ENCODE measurements at places on chromosomes 12 and 14. TPM values are rescaled to one million over a fixed set of nuclear protein-coding genes. Genes with fewer than 3 reads are reported as not detected.

DNA sequence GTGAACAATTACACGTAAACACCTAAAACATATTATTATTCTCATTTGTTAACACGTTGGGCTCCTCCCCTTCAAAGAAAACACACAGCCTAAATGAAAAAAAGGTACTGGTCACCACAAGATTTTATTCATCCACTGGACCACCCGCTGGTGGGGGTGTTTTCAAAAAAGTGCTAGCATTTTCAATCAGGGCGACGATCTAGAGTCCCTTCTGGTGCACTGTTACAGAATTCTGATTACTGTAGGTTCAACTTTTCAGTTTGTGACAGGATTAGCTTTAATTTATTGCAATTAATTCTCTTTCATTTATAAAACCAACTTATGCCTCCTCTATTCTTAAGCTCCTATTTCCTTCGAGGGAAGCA, 443 bp downstream of the MAGOHB start:
- DNase-seq, result no peak
- peak overlapping the region; percentile 89 for H3K27ac ChIP-seq
- H3K4me3 ChIP-seq, result peak overlapping the region; percentile 92
- H3K4me1 ChIP-seq, result no peaks in the 10 kb centered on the region
- no peaks in the 10 kb centered on the region for H3K36me3 ChIP-seq

The MFAP5 gene
- total RNA-seq, result 51.7 TPM

DNA sequence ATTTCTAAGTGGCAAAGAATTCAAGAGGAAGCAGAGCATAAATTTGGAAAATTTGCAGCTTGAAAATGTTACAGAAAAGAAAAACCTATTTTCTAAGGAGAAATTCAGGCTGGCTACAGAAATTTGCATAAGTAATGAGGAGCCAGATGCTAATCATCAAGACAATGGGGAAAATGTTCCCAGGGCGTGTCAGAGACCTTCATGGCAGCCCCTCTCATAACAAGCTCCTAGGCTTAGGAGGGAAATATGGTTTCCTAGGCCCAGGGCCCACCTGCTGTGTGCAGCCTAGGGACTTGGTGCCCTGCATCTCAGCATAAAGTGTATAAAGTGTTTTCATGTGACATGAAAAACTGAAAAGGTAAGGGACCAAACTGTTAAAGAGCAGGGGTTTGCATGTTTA, 1796.3 kb upstream of the FLRT2 start:
- H3K27me3 ChIP-seq, result no peaks in the 10 kb centered on the region
- no peak overlapping the region for H3K4me3 ChIP-seq
- no peak overlapping the region for H3K27ac ChIP-seq
- no peaks in the 10 kb centered on the region for H3K4me1 ChIP-seq

The ESYT1 gene
- 57.5 TPM for total RNA-seq

GRCh38 chr14:72839753-72840607, 53.9 kb downstream of the DPF3 start:
- no peak overlapping the region for H3K27ac ChIP-seq
- no peak for DNase-seq
- H3K36me3 ChIP-seq, result no peaks in the 10 kb centered on the region

The CDCA4 gene
- total RNA-seq, result 22.3 TPM

- DNase-seq, result no peak
- no peak overlapping the region for H3K4me3 ChIP-seq
- H3K4me1 ChIP-seq, result peaks cover 11% of the 10 kb centered on the region
- no peak overlapping the region for H3K27ac ChIP-seq
- no peaks in the 10 kb centered on the region for H3K36me3 ChIP-seq
These were observed 239.1 kb downstream of the VRK1 start for GRCh38 chr14:97036086-97036852.

DNA sequence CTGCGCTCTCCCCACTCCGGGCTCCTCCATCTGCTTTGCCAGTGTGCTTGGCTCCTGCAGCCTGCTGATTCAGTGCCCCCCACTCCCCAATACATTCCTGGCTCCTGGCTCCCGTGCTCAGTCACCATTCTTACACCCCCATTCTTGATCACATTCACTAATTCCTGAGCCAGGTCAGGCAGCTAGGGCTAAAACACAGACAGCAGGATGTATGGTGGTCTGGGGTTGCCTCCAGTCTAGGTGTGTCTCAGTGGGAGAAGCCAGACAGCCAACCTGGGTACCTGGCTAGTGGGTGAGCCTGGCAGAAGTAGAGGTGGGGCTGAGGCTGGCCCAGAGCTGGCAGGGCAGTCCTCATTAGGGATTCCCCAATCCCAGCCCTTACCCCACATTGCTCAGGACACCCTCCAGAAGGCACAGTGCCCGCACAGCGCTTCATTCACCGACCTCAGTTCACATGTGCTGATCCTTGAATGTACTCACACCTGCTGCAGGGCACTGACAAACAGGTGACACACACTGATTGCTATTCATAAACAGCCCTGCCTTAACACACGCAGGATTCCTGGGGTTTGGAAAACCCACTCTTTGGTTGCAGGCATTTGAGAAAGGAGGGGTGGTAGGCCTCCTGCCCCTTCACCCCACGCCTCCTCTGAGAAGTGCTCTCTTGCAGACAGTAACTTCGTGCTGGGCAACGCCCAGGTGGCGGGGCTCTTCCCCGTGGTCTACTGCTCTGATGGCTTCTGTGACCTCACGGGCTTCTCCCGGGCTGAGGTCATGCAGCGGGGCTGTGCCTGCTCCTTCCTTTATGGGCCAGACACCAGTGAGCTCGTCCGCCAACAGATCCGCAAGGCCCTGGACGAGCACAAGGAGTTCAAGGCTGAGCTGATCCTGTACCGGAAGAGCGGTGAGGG, 1.7 kb downstream of the KCNH3 start:
- H3K27me3 ChIP-seq, result peaks cover 12% of the 10 kb centered on the region
- H3K27ac ChIP-seq, result no peak overlapping the region
- no peak for DNase-seq
- peaks cover 36% of the 10 kb centered on the region for H3K4me1 ChIP-seq
- H3K36me3 ChIP-seq, result no peaks in the 10 kb centered on the region
- H3K4me3 ChIP-seq, result no peak overlapping the region

GRCh38 chr14:88016768-88017167, 11.8 kb downstream of the GPR65 start:
- H3K4me1 ChIP-seq, result no peaks in the 10 kb centered on the region
- H3K27me3 ChIP-seq, result no peaks in the 10 kb centered on the region
- no peaks in the 10 kb centered on the region for H3K36me3 ChIP-seq
- H3K4me3 ChIP-seq, result no peak overlapping the region

The ALG10 gene
- total RNA-seq, result 6.9 TPM

DNA sequence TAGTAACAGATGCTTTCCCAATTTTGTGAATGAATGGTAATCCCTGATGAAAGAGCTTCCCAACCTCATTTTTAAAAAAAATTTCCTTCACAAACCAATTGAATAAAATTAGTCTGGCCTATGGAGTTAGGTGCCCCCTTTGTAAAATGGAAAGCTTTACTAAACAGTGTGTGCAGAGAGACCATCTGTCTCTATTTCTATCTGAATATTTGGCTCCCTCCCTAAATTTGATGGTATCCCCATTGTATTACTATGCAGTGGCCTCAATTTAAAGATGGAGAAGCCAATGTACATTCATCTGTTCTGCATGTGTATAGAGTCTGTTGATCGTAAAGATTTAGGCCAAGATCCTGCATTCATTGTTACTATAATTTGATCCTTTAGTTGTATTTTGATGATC, 397.7 kb upstream of the RGS6 start:
- peaks cover 9% of the 10 kb centered on the region for H3K4me1 ChIP-seq
- H3K27me3 ChIP-seq, result no peaks in the 10 kb centered on the region
- H3K27ac ChIP-seq, result no peak overlapping the region
- no peak overlapping the region for H3K4me3 ChIP-seq
- peaks cover 15% of the 10 kb centered on the region for H3K36me3 ChIP-seq
- no peak for DNase-seq

The SERPINA12 gene
- total RNA-seq, result not detected

The TUNAR gene
- total RNA-seq, result not detected

DNA sequence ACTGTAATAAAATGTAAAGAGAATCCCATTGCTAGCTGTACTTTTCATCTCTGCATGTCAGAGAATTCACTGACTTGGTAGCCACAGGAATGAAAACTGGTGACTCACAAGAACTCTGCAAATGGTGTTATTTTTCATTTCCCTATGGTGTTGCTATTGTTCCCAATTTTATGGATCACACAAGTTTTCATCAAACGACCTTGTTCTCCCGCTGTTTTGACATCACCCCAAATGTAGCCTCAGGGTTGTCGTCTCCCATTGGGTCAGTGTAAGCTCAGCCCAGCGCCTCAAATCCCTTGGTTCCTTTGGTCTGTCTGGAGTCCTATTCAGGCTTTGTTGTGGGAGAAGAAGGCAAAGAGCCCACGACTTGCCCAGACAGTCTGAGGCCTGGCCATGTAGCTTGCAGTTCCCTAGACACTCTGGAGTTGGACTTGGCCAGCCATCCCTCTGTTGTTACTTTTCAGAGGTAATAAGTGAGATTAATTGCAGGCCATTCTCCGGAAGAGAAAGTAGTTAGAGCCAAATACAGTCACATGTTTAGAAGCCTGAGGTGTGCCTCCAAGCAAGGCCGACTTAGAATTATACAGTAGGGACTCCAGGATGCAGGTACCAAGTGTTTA, 159.2 kb downstream of the TGFB3 start:
- H3K4me1 ChIP-seq, result no peaks in the 10 kb centered on the region
- no peaks in the 10 kb centered on the region for H3K36me3 ChIP-seq
- H3K27me3 ChIP-seq, result no peaks in the 10 kb centered on the region
- H3K27ac ChIP-seq, result peak overlapping the region; percentile 68
- DNase-seq, result no peak
- H3K4me3 ChIP-seq, result no peak overlapping the region

The DNAH10 gene
- not detected for total RNA-seq

DNA sequence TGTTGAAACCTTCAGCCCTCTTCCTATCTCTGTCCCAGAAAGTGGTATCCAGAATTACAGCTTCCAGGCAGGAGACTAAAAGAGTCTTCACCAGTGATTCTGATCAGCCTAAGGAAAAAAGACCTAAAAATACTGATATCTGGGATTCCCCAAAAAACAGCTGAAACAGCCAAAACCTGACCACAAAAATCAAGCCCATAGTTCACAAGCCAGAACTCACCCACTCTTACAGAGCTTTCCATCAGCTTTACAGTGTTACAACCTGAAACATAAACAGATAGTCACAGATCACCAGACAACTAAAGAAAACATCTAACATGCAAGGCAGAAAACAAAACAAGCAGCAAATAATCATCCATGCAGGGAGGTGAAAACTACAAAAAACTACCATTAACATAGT, 26.0 kb upstream of the TSPAN8 start:
- DNase-seq, result no peak
- H3K36me3 ChIP-seq, result no peaks in the 10 kb centered on the region
- H3K4me3 ChIP-seq, result no peak overlapping the region

DNA sequence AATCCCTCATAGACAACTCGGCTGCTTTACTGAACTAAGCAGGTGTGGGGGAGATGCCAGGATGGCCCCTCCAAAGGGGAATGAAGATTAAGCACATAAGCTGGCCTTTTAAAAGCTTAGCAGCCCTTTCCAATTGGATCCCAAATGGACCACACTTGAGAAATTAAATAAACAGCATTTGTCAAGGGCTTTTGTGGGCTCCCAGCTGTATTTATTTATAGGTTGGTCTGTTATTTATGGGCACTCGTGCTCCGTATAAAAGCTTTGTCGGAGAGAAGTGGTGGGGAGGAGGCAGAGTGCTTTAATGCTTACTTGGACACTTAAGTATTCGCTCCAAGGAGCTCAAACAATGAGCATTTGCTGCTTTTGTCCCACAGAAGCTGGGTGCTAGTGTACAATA, 580.2 kb downstream of the MED13L start:
- H3K27me3 ChIP-seq, result no peaks in the 10 kb centered on the region
- no peak overlapping the region for H3K27ac ChIP-seq
- no peaks in the 10 kb centered on the region for H3K4me1 ChIP-seq

DNA sequence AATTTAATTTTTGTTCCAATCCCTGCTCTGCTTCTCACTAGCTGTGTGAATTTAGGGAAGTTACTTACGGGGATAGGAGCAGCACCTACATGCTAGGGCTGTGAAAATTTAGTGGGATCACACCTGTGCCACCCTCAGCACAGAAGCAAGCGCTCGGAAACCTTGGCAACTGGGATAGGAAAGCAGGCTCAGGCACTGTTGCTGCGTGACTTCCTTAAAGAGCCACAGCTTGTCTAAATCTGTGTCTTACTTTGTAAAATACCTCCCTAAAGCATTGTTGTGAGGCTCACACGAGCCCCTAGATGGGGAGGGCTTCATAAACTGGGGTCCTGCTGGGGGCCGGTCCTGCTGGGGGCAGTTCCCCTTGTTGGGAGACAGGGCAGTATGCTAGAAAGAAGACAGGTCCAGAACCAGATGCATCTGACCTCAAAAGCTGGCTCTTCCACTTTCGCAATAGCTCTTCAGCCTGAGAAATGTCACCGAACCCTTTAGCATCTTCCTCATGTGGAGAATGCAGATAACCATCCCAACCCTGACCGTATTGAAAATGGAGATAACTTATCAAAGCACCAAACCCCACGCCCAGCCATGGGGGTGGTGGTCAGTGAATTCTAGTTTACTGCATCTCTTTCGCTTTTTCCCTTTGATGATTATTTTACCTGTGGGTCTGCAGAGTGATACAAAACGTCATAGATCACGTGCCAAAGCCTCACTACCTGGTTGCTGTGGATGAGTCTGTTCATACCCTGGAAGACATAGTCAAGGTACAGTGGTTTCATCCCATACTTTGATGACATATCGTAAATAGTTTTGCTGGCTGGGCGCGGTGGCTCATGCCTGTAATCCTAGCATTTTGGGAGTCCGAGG, 54.1 kb downstream of the AK7 start:
- no peaks in the 10 kb centered on the region for H3K27me3 ChIP-seq
- no peak overlapping the region for H3K4me3 ChIP-seq
- DNase-seq, result no peak
- H3K4me1 ChIP-seq, result no peaks in the 10 kb centered on the region
- H3K36me3 ChIP-seq, result no peaks in the 10 kb centered on the region

DNA sequence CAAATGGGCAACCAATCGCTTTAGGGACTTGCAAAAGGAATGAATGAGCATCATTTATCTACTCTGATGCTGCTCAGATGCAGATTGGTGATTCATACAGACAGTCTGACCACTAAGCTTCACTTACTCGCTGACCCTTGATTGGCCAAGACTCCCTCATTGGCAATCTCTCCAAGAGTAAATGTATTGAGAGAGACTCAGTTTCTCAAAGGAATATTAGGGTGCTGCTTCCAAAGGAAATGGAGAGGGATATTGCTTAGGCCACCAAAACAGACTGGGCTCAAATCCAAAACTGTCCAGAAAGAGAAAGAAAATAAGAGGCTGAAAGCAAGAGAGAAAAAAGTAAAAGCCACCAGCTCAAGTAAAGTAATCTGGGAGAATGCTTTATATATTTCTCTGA, 785.2 kb downstream of the GALC start:
- no peaks in the 10 kb centered on the region for H3K27me3 ChIP-seq
- no peak overlapping the region for H3K4me3 ChIP-seq
- no peak for DNase-seq
- no peaks in the 10 kb centered on the region for H3K36me3 ChIP-seq
- H3K27ac ChIP-seq, result no peak overlapping the region

The PLEKHH1 gene
- 4.7 TPM for total RNA-seq

GRCh38 chr12:116599285-116600136, 40.3 kb downstream of the MAP1LC3B2 start:
- H3K4me1 ChIP-seq, result peaks cover 27% of the 10 kb centered on the region
- no peaks in the 10 kb centered on the region for H3K36me3 ChIP-seq
- peak; percentile 10 for DNase-seq
- peak overlapping the region; percentile 50 for H3K27ac ChIP-seq

Data from esophagus squamous epithelium (tissue), 5 donors.